ENCODE measurements at places on chromosomes 6 and 20.

GRCh38 chr6:104689551-104690205 is 170.0 kb downstream of the HACE1 start:
- DNase-seq: no peak

- no peak for DNase-seq
Observed at GRCh38 chr6:111474106-111474505, 8.9 kb downstream of the REV3L start.

GRCh38 chr6:28139860-28140543 is 1.7 kb upstream of the ZKSCAN8 start:
- no peak for DNase-seq

DNA sequence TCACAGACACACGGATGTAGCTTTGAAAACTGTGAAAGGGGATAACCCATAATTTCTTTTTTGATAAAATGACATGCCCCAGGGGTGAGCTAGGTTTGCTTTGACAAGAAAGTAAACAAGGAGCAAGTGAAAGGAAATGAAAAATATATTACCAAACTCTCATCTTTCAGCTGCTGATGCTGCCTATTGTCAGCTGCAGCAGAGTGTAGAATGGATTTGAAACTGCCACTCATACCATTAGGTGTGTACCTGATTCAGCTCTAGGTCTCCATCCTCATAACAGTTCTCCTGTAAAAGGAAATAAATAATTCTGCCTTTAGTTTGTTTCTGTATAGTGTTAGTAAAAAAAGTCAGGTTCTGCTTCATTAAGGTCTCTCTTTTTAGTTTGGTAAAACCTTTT is 415.1 kb upstream of the MARCKS start:
- no peak for DNase-seq

DNA sequence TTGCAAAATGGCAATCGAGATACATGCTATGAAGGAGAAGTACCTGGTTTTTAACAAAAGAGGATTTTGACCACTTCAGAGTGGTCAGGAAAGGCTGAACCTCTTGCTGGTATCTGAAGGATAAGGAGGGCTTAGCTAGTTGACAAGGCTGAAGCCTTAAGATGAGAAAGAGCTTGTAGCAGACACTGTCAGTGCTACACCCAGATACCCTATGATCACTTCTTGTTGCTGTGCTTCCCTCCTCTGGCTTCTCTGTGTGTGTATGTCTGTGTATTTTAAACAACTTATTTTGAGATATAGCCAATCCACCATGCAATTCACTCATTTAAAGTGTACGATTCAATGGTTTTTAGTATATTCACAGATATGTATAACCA is 38.9 kb upstream of the TGM2 start:
- DNase-seq: no peak

DNA sequence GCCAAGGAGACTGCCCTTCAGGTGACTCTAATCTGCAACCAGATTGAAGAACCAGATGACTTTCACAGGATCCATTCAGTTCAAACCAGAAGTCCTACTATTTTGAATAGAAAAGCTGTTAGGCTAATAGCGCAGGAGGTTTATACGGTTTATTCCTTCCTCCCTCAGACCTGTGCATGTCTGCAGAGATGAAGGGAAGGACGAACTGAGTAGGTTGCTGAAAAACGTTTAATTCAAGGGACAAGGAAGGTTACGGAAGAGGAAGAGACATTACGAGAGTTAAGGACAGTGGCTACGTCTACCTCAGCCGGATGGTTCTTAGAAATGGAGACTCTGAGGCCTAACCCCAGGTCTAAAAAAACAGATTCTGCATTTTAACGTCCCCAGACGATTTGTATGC is 978 bp downstream of the AURKA start:
- no peak for DNase-seq

GRCh38 chr6:116246089-116246488 is 7.8 kb downstream of the TSPYL4 start:
- DNase-seq: no peak

DNA sequence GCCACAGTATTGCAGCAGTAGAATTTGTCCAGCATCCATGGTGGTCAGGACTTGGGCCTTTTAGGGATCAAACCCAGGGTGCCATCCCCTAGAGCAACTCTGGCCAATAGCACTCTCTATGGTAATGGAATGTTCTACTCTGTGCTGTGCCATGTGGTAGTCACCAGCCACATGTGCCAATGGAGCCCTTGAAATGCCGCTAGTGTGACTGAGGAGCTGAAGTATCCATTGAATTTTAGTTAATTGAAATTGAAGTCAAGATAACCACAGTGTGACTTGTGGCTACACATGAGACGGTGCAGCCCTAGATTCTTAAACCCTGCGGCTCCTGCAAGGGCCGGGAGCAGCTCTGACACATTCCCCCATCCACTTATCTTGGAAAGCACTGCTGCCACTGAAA is 54.6 kb downstream of the SLC2A10 start:
- DNase-seq: no peak

DNA sequence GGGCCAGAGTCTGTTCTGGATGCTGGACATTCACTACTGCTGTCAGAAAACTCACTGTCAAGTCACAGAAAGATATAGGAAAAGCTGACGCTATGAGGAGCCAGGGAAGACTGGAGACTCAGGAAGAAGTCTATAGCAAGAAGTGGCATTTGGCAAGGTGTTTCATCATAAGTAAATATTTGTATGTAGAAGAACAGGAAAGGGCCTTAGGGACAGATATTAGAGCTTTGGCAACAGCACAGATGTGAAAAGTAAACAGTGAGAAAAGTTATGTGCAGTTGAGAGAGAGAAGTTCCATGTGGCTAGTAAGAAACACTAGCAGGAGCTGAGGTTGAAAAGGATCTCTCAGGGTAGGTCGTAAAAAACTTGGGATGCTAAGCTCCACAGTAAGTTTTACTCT is 868.9 kb downstream of the PHF3 start:
- DNase-seq: no peak

DNA sequence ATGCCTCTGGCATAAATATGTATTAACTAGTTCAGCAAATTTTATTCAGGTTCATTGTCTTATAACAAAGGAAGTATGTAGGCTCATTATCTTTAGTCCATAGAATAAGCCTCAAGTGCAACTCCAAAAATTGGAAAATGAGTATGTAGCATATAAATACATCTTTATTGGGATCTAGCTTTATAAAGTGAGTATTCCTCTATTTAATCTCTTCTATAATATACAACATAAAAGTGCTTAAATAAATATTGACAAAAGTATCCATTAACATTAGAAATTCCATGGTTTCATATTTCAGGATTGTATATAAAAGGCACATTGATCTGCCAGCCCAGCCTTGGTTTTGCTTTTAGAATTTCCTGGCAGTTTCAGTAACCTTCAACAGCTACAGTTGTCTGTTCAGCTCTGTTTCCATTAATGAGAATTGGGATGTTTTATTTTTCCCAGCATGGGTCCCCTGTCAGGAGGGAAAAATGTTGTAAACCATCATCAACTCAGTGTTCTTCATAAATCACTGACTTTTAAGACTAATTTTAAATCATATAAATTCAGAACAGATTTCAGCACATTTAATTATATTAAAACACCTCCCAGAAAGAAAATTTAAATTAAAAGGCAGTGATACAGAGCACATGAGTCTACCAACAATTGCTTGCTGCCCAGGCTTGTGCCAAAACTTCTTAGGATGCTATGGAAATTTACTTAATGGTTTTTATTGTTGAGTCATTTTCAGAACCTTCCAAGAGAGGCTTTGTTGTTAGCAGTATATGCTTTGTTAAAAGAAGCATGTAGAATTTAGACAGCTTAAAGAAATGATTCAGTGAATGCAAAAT is 119.7 kb downstream of the ADGRG6 start:
- DNase-seq: no peak

GRCh38 chr20:4513720-4514119 is 208.0 kb upstream of the PRND start:
- no peak for DNase-seq

- no peak for DNase-seq
Observed at GRCh38 chr6:6314596-6314995, 5.9 kb downstream of the F13A1 start.

DNA sequence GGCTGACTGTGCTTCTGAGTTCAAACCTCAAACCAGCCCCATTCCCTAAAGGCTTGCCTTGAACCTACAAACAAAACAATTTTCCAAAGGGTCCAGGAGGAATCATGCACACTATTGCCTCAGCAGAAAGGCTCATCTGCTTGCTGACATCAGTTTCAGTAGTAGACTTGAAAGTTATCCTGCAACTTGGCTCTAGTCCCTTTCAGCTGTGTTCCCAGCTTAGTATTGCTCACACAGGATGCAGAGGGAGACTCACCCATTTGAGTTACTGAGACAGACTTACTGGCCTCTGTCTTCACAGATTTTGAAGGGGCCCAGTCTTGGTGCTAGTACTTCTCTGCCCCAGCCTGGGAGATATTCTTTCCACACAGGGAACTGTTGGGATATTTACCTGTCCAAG is 38.5 kb upstream of the TFB1M start:
- DNase-seq: no peak

DNA sequence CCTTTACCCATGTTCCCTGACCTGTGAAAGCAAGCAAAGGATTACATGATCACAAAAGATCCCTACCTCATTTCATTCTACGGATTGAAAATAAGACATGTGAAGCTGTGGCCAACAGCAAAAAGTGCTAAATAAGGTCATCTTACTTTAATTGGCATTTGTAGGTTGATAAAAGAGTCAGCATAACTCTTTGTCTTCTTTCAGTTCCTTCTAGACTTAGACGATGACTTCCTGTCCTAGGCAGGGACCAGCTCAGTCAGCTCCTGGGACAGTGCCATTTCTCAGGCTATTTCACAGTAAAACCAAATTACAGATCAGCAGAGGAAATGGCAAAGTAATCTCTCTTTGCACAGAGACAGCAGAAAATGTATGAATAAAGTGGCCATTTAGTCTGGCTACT is 480.7 kb downstream of the RFPL4B start:
- no peak for DNase-seq

DNA sequence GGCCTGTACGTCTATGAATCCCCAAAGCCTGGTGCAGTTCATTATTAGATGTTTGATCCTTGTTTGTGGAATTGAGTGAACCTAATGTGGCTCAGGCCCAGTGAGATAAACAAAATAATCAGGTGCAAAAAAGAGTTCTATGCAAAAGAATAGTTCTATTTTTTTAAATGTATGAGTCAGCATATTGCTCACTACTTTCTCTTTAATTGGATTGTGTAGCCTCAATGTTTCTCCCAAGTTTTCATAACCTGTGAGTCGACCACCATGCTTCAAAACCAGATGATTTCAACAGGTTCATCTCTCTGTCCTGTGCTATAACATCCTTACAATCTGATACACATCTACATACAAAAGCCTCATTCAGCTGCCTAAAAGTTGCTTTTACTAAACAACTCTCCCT is 116.5 kb upstream of the HDAC2 start:
- DNase-seq: no peak

GRCh38 chr6:31794294-31794865 is 1.2 kb downstream of the VARS1 start:
- no peak for DNase-seq

DNA sequence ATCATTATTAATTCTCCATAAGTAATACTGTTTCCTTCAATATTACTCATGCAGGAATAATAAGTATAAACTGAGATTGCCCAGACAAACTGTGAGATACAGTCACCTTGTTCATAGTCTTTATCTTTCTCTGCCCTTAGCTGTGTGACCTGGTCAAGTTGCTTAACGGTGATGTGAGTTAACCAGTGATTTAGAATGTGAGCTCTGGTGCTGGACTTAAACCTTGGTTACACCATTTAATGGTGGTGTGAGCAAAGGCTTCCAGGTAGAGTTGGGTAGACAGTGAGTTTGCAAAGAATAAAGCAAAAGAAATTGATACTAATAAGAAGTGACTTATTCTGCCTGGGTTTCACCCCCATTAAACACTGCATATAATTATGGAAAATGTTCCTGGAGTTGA is 86.2 kb upstream of the DEFB112 start:
- DNase-seq: no peak

- DNase-seq: no peak
Observed at GRCh38 chr6:82524031-82524430, 160.4 kb downstream of the TPBG start.

- DNase-seq: no peak
Observed at GRCh38 chr20:37630166-37630565, 63.7 kb upstream of the CTNNBL1 start.

Data from stimulated activated CD4-positive, alpha-beta T cell treated with anti-CD3 and anti-CD28 coated beads, Interleukin-2, amount 100 ng/mL, for 4 hours (primary cell).